ENCODE measurements at places on chromosomes 6 and 20.

DNA sequence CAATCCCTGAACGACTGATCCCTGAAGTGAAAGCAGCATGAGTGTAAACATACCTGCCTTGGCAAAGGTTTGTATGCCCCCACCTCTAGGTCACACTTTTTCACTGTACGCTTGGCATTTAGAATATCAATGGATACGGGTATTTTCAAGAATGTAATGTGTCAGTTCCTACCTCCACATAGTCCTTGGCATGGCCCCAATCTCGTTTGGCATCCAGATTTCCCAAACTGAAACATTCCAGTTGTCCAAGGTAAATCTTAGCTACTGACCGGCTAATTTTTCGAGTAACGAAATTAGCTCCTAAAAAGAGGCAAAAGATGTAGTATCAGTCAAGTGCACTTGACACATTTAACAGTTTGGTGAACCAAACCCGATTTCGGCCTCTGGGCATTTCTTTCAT is 315.5 kb downstream of the GMDS start:
- DNase-seq, result no peak

DNA sequence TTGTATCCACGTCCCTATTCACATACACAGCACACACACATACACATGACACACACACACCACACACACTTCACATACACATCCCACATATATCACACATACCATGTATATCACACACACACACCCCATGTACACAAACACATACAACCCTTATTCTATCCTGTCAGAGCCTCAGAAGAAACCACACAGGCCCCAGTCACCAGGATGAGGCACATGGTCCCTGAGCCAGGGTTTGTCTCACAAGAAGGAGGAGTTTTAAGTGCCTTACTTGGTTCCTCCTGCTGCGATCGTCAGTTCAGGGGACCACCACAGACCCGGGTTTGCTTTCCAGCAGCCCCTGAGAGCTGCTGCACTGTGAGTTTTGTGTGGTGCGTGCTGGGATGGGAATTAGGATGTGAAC is 23.6 kb downstream of the BFSP1 start:
- DNase-seq, result no peak

DNA sequence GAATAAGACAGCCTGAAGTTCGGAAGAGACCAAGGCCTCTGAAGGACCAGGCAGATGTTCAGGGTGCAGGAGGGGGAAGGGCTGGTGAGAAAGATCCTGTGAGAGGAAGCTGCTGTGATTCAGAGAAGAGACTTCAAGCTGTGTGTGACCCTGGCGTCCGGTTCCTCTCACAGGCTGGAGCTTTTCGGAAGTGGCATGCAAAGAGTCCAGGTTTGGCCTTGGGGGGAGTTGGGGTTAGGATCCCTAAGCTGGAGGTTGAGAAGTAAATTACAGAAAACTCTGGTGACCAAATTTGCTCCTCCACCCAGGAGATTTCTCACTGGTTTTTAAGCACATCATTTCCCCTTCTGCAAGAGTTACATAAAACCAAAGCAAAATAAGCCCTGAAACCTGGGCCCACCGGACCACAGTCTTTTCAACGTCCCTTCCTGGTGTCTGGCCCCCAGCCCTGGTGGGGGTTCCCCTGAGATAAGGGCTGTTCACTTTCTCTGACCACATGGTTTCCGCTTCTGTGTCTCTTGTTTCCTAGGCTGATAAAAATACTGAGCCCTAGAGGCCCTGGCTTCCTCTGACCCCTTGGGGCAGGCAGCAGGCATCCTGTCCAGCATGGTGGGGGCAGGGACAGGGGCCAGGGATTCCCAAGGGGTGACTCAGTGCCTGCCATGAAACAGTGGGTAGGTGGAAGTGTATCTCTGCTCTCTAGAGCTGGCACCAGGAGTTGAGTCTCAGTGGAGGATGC is 12.0 kb upstream of the LTA start:
- DNase-seq, result no peak

GRCh38 chr6:170035901-170036304 is 255.0 kb downstream of the DLL1 start:
- DNase-seq, result no peak

GRCh38 chr6:19857139-19857538 is 20.0 kb downstream of the ID4 start:
- no peak for DNase-seq

DNA sequence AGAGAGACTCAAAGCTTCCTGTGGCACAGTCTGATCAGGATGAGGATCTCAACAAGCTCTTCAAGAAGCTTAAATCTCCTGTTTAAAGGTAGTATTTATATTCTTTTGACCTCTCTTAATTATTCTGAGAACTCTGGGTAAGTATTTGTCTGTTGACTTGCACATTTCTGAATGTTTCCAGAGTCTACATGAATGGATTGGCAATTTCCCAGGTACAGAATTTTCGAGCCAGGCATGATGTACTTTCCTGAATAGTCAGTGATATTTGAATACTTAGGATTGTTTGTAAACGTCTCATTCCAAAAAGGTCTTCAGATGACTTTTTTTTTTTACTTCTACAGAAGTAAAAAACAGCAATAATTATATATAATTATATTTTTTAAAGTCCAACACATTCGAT is 293.4 kb downstream of the TBC1D32 start:
- no peak for DNase-seq

DNA sequence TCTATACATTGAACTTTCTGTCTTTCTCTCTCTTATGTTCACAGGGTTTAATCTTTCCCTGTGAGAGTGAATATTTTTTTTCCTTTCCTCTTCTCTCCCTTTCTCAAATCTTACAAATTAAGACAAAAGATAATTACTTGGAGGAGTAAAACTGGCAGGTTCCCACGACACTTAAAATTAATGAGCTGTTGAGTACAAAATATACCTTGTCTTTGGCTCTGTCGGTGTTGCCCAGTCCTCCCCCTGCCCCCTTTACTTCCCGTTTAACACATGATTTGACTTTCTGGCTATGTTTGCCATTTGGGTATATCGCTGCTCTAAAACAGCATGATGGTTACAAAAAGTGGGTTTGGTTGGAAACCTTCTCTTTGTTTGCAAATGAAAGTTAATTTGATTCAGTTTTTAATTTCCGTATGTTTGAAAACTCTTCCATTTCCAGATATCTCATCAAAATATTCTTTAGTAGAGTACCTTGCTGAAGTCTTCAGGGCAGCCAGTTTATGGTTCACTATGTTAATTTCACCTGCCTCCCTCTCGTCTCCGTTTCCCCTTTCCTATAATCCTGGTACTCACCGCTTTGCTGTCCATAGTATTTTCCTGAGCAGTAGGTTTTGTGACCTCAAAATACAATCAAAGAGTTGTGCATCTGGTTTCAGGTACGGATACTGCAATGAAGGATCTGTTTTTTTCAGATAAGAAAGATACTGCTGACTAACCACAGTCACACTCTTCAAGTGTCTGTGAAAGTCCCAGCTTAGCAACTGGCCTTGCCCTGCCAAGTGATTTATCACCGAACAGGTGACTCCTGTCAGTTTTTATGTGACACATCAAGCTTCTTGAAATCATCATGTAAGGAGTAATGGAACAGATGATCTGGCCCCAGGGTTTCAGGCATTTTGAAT is 181.2 kb downstream of the DTNBP1 start:
- DNase-seq, result no peak

DNA sequence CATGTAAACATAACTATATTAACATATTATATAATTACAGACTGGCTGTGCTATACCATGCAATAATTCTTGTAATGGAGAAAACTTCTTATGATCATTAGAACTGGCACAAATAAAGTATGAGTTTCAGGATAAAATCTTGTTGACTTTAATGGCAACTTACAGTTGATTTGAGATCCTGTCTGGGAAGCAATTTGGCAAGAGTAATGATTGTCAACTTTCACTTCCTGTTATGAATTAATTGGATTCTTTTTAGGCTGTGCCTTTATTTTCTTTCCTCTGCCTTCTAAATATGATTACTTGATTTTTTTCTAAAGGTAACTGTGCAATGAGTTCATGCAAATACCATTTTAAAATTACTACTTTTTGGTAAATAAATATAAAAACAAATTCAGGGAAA is 158.1 kb upstream of the B3GAT2 start:
- no peak for DNase-seq

GRCh38 chr6:134352786-134353480 is 35.0 kb upstream of the SGK1 start:
- no peak for DNase-seq

- no peak for DNase-seq
These were observed 19.5 kb upstream of the MAP3K4 start for GRCh38 chr6:160972111-160972510.

DNA sequence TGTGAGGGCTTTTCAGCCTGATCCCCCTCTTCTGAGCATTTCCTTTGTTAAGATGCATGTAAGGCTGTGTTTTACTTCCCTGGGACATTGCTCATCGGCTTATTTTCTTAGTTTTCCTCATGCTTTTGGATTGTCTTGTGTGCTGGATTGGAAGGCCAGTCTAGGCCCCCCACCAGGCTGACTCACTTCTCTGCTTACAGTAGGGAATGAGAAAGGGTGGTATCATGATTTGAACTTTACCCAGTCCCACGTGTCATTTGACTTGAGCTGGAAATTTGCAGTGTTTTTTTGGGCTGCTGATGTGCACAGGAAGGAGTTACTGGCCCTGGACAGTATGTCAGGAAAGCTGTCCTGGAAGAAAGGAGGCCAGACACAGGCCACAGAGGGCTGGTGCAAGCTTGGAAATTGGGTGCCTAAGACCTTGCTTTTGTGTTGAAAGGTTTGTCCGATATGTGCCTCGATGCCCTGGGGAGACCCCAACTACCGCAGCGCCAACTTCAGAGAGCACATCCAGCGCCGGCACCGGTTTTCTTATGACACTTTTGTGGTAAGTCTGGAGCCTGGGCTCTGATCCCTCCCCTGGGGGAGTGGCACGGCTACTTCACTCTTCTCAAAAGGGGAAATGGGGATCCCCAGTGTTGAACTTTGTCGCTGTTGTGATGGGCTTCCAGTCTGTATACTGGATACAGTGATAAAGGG is 12.8 kb downstream of the RNF114 start:
- DNase-seq, result no peak

DNA sequence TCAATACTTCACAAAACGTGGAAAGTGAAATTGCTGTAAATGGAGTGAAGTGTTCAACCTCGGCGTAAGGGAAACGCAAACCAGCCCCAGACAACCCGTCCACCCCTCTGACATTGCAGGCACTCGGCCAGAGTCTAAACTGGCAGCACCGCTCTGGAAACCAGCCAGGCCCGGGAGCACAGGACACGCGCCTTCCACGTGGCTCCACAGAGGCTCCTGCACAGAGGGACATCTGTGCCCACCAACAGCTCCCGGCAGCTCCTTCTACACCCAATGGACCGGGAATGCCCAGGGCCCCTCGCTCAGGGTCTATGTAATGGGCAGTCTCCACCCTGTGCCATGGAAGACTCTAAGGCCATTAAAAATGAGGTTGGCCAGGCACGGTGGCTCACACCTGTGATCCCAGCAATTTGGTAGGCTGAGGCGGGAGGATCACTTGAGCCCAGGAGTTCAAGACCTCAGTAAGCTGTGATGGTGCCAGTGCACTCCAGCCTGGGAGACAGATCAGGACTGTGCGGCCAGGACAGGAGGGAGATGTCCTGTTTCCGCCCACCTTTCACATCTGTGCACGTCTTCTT is 3.4 kb upstream of the HELZ2 start:
- DNase-seq, result peak; percentile 65

- DNase-seq, result peak; percentile 35
These were observed 108.7 kb upstream of the CNKSR3 start for GRCh38 chr6:154619146-154619545.

DNA sequence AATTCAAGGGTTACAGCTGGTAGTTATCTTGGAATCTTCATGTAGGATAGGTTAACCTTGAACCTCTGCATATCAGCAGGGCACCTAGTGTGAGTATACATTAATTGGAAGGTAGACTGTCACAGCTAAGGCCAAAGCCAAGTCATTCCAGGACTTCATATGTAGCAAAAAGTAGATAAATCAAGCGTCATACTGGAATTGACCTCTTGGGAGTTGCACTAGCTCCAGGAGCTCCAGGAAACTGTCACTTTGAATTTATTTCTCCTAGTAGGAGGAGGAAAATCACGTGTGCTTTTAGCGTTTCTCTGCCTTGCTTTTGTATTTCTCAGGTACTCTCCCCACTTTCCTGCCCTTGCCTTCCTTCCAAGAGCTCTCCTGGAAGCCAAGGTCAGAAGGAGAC is 30.3 kb downstream of the RIPOR2 start:
- DNase-seq, result no peak

- no peak for DNase-seq
These were observed 100.0 kb downstream of the RREB1 start for GRCh38 chr6:7207720-7208119.

DNA sequence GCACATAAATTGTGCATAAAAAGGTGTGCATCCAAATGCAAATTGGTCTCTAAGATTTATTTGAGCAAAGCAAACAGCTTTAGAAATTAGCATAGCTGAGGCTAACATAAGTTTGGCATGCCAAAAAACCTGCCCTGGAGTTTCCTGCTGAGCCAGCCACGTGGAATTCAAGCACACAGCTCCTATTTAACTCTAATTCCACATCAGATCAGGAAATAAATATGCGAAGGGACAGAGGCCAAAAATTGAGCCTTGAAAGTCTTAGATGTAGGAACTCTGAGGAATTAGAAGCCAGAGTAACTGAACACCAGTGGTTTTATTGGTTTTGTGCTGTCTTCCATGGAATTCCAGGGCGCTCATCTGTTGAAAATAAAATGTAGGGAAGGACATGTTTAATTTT is 19.6 kb downstream of the SOBP start:
- no peak for DNase-seq

- no peak for DNase-seq
These were observed 14.3 kb downstream of the BICRAL start for GRCh38 chr6:42796171-42796570.

DNA sequence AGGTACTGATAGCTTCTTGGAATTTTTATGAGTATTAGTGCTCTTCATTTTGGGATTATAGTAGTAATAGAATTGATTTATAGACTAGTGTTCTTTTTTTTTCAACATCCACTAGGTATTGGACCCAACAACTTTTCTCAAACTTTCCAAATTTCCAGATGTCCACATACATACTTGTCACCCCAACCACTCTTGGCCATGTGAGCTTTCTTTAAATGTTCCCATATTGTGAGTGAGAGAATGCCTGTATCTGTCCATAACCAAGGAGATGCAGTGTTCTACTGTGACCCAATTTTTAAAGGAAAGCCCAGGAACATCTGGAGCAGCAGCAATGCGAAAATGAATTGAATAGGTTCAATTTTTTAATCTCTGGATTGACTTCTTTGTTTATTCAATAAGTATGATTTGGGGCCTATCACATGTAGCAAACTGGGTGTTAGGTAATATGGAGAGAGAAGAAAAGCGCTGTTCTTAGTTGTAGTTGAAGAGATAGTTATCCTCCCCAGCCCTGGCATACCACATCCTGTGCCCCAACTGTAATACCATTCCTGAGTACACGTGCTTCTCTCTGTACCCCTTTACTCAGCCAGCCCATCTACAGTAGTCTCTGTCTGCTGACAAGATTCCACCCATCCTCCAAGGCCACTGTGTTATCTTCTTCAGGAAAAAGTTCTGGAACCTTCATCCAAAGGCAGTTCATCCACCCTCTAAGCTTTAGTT is 116.8 kb upstream of the SUPT3H start:
- DNase-seq, result no peak

DNA sequence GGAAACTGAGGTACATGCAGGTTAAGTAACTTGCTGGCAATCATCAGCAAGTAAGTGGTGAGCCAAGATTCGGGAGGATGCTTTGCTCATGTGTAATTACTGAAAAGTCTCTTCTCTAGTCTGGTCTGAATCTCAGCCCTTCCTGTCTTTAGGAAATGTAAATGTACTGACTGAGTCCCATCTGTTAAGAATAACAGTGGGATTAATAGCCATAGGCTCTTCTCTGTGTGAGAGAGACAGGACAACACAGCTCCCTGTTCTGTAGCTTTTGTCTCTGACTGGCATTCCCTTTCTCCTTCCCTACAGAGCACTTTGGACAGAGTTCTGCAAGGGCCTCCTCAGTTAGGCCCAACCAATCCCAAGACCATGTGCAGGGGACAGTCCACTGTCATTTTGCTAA is 131.3 kb upstream of the OGFRL1 start:
- DNase-seq, result no peak
